ENCODE measurements at places on chromosomes 4 and X.

GRCh38 chr4:36310793-36311192 lies 29.4 kb downstream of the DTHD1 start:
- no peak for DNase-seq

- no peak for DNase-seq
Observed at GRCh38 chr4:73718375-73719373, 21.7 kb upstream of the CXCL8 start.

- DNase-seq, result no peak
Observed at GRCh38 chrX:54842607-54843006, 35.1 kb downstream of the MAGED2 start.

GRCh38 chrX:125378205-125378604 lies 58.5 kb downstream of the TEX13C start:
- DNase-seq, result peak; percentile 56

DNA sequence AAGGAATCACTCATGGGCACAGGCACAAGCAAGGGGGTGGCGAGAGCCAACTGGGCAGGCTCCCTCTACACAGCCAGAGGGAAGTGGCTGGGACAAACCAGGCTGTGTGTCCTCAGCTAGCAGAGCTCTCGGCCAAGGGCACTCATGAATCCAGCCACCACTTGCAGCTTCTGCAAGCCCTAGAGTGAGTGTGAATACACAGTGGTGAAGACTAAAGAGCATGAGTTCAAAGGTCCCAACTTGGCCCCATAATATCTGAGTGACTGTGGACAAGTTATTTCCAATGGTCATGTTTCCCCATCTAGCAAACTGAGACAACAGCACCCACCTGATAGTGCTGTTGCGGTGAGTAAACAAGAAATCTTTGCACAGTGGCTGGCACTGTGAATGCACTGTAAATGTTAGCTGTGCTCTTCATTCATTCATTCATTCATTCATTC lies 51.7 kb downstream of the ADGRG2 start:
- DNase-seq, result no peak

- no peak for DNase-seq
Observed at GRCh38 chr4:124189545-124189944, 523.0 kb downstream of the ANKRD50 start.

GRCh38 chrX:15515931-15516330 lies 15.3 kb downstream of the BMX start:
- DNase-seq, result no peak

DNA sequence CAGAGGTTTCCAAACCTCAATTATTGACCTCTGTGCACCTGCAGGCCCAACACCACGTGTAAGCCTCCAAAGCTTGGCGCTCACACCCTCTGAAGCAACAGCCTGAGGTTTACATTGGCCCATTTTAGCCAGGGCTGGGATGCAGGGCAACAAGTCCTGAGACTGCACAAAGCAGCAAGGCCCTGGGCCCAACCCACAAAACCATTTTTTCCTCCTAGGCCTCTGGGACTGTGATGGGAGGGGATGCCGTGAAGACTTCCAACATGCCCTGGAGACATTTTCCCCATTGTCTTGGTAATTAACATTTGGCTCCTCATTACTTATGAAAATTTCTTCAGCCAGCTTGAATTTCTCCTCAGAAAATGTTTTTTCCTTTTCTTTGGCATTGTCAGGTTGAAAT lies 54.9 kb upstream of the CNKSR2 start:
- DNase-seq, result no peak

DNA sequence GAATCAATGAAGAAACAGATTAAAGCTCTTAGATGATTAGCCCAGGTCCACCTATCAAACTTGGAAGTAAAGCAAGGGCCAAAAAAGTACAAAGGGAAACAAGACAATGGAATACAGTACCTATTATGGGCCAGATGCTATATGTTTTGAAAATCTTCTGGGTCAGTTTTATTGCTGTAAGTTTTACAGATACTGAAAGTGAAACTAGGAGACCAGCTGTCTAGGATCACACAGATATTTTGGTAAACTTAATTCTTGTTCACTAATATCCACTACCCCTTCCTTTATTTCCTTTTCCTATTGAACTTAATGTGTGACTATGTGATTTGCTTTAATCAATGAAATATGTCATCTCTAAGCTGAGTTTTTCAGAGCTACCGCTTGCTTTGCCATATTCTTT lies 505.4 kb upstream of the PITX2 start:
- no peak for DNase-seq

DNA sequence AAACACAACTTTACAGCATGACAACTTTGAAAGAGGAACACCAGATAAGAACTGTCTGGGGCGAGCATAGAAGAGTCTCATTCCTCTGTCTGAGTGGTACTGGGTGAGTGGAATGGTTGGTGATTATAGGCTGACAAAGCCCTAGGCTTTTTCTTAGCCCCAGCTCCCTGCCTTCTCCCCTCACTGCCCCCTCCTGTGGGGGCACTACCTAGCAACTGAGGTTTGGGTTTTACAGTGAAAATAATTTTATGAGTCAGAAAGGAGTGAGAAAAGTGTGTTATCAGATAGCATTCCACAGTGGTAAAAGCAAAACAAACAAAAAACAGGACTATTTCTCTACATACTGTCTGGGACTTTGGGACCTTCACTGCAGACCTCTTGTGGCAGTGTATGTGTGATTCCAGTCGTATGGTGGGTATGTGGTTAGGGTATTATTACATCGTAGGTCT lies 10.5 kb upstream of the TMEM165 start:
- no peak for DNase-seq

- DNase-seq, result no peak
Observed at GRCh38 chr4:3337357-3337732, 44.5 kb downstream of the RGS12 start.

DNA sequence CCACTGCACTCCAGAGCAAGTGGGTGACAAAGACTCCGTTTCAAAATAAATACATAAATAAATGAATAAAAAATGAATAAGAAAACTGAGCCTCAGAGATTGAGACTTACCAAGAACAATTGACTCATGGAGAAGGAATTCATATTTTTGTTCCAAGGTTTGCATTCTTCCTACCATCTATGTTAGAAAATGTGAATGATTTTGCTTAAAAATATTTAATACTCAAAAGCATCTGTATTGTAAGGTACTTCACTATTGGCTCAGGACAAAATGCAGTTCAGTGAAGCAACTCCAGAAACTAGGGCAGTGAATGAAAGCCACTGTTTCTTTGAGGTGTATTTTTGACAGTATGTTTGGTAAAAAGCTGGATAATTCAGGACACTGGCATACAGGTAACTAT lies 54.1 kb downstream of the XAGE2 start:
- DNase-seq, result no peak

DNA sequence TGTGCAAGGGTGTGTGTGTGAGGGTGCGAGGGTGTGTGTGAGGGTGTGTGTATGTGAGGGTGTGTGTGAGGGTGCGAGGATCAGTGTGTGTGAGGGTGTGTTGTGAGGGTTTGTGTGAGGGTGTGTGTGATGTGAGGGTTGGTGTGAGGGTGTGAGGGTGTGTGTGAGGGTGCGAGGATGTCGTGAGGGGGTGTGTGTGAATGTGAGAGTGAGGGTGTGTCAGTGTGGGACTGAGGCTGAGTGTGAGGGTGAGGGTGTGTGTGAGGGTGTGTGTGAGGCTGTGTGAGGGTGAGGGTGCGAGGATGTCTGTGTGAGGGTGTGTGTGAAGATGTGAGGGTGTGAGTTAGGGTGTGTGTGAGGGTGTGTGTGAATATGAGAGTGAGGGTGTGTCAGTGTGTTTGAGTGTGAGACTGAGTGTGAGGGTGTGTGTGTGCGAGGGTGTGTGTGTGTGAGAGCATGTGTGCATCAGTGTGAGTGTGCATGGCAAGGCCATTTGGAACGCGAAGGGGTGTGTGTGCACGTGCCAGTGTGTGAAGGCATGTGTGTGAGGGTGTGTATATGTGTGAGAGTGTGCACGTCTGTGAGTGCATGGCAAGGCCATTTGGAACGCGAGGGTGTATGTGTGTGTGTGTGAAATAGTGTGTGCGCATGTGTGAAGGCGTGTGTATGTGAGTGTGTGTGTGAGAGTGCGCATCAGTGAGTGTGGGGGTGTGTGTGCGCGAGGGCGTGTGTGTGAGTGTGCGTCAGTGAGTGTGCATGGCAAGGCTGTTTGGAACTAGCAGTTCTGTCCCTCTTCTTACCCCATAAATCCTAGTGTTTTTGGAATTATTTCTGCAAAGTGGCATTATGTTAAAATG lies 69.8 kb downstream of the RGS12 start:
- no peak for DNase-seq

DNA sequence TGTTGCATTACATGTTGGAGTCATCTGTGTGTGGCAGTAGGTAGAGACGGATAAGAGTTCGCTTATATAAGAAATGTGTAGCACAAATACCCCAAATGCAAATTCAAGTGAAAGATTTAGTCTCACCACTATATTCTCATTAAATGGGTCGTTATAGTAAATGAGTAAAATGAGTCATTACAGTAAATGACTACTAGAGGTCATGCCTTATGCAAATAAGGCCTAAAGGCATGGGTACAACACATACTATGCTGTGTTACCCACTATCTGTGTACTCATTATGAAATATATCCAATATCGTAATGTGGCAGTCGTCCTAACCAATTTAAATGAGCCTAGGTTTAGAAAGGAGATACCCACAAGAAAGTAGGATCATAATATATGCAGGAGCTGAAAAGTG lies 1603.1 kb downstream of the C4orf33 start:
- DNase-seq, result no peak

DNA sequence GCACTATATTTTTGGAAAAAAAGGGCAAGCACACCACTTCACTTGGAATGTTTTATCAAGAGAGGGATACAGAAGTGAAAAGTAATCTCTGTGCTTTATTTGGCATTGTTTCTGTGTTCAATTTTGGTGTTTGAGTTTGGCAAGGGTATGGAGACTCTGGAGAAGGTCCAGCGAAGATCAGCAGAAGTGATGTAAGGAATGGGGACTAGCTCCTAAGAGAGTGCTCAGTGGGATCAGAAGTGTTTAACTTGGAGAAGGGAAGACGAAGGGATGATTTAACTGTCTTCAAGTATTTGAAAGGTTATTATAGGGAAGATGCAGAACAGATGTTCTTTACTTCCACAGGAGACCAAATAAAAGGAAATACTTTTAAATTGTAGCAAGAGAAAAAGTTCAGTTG lies 74.3 kb downstream of the CFAP299 start:
- no peak for DNase-seq

- no peak for DNase-seq
Observed at GRCh38 chrX:460823-461640, 74.3 kb upstream of the PPP2R3B start.

GRCh38 chr4:114780205-114780604 lies 181.6 kb downstream of the UGT8 start:
- DNase-seq, result peak; percentile 8

Measured in NCI-H1105 (cell line).